ENCODE measurements at places on chromosomes 1 and 21.
A peak's percentile ranks its signal among the peaks of the same experiment; 100 is the strongest.

DNA sequence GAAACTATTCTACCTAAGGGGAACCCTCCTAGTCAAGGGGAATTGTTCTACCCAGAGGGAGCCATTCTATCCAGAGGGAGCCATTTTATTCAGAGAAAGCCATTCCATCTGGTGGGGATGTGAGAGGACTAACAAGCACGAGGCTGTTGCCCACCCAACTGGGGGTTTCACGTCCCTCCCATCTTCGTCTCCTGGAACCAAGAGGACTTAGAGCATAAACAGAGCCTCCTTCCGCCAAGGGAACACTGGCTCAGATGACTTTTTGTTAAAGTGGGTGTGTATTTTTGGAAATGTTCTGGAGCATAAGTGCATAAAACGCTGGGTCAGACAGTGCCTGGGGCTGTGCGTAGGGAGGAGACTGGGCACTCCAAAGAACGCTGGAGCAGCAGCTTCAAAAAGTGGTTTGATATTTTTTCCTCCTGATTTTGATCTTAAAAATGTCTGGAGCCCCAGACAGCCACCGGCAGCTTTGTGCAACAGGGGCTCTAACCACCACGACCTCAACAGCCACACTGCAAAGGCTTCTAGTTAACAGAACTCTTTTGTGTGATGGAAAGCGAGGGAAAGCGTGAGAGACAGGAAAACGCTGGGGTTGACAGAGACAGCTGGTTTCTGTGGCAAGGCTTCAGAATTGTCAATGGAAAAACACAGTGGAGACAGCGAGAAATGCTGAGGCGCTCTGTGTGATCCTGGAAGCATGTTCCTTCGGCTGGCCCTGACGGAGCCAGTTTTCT, 363.6 kb upstream of the CAMK1G start:
- DNase-seq, result no peak

DNA sequence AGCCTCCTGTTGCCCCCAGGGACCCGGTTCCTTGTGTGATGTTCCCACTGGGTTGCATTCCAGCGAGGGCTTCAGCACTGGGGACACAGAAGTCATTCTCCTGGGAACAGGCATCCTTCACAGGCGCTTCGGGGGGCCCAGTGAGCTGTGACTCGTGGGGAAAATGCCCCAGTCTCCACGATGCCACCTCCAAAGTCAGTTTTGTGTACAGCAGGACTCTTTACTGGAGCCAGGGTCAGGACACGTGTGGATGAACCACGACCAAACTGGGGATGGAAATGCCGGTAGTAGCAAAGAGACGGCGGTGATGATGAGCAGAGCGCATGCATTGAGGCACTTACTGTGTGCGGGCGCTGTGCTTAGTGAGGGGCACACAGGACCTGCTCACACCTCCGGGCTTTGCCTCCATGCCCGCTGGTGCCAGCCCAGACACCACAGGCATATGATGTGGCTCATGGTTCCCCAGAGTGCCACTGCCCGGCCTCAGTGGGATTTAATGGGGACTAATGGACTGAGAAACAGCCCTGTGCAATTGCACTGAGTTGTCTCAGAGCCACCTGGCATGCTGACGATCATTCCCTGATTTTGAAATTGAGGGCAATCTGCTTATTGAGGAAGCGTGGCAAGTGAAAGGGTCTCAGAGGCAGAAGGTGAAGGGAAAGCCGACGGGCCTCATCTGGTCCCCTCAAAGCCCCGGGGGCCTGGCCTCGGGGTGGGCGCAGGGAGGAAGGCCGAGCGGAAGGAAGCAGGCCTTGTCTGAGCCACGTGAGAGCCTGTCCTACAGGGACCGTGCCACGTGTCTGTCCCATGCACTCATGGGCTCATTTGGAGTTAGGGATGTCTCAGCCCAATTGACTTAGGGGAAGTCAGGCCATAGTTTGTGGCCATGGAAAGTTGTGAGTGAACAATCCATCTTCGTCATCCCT, 91.4 kb downstream of the PDE9A start:
- DNase-seq, result no peak

DNA sequence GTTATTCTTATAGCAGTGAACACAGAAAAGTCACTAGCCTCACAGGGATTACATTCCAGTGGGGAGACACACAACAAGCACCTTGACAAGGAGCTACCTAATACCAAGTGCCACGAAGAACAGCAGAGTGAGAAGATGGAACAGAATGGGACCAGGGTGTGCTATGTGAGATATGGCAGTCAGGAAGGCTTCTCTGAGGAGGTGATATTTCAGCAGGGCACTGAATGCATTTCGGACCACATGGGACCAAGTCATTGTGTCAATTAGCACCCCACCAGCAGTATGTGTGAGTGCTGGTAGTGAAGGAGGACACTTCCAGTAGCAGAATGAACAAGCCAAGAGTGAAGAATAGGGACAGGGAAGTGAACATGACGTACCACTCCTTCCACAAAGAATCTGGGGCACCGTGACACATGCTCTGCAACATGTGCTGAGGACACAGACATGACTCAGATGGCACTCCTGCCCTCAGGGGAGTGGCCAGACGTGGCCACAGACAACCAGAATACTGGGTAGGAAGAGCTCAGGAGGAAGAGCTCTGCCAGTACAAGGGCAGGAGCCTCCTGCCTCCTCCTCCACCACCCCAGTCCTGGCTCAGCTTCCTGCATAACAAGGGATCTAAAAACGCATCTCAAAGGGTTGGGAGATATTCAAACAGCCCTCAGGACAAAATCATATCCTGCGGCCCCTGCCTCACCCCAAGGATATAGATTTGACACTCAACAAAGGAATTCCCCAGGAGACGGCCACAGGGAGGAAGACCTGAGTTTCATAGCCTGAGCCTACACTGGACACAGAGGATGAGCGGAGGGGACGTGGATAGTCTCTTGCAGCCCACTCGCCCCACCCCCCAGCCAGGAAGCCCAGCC, 102.5 kb downstream of the TRABD2B start:
- DNase-seq, result peak; percentile 89

DNA sequence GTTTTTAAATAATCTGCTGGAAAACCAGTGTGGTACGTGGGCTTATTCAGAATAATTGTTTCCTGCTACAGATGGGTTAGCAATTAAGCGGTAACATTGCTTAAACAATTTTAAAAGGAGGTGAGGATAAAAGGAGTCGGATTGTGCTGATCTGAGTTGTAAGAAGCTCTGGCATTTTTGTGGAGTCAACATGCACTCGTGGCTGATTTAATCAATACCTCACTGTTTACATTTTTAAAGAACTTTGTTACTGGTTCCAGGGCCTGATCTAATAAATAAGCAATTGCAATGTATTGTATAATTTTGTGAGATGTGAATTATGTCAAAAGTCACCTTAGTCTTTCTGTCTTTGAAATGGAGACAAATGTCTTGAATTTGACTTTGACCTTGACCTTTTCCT, 474.0 kb downstream of the SETD4 start:
- DNase-seq, result no peak

DNA sequence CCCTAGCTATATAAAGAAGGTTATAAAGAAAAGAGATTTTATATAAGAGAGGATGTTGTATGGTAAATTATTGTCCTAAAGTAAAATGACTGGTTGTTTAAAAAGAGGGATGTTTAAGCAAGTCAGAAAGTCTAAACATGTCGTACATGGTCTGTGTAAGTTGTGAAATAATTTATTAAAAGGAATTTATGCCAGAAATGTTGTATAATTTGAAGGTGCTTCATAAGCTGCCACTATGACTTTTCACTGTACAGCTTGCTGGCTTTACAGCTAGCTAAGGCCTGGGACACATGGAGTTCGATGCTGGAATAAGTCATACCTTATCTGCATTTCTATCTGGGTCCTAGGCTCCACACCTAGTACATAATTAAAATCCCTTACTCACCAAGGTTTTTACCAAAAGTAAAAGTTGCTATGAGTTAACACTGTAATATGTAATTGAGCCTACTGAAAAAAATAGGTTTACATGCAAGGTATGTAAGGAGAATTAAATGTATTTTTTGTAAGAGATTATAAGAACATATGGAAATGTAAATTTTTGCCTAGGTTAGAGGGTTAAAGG, 59.0 kb upstream of the EDEM3 start:
- no peak for DNase-seq

- DNase-seq, result no peak
Measured at GRCh38 chr1:65170511-65171142, 22.6 kb downstream of the AK4 start.

Data from SJSA1 (cell line).